Neural crest cell (in vitro differentiated cells): ENCODE measurements at places on chromosomes 12 and 14. TPM values are rescaled to one million over a fixed set of nuclear protein-coding genes. Genes with fewer than 3 reads are reported as not detected.
A peak's percentile ranks its signal among the peaks of the same experiment; 100 is the strongest.

The AICDA gene
- not detected in 2 replicates for total RNA-seq

- peak; percentile 16 for DNase-seq
Observed at GRCh38 chr12:66352197-66352596, 49.9 kb downstream of the HELB start.

DNA sequence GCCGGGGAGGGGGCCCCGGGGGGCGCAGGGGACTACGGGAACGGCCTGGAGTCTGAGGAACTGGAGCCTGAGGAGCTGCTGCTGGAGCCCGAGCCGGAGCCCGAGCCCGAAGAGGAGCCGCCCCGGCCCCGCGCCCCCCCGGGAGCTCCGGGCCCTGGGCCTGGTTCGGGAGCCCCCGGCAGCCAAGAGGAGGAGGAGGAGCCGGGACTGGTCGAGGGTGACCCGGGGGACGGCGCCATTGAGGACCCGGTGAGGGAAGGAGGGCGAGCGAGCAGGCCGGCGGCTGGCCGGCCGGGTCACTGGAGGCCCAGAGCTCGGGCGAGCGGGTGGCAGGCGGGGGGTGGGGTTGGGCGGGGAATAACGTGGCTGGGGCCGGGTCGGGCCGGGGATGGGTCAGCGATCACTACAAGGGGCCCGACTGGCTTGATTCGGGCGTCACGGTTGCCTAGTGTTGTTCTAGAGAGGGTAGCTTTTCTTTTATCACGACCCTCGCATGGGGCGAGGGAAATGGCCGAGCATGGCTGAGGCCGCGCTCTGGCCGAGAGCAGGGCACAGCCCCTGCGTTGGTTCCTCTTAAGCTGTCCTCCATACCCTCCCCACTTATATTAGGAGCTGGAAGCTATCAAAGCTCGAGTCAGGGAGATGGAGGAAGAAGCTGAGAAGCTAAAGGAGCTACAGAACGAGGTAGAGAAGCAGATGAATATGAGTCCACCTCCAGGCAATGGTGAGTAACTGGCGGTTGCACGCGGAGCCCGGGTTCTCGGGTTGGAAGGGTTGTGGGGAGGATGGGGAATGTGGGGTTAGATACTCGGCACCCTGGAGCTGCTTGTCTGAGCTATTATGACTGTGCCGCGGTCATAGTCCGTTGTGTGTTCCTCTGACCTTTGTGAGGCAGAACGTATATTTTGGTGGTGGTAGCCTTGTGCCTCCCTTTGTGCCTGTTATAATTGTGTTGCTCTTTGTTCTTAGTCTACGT lies 603 bp downstream of the PABPN1 start:
- DNase-seq, result peak; percentile 44

DNA sequence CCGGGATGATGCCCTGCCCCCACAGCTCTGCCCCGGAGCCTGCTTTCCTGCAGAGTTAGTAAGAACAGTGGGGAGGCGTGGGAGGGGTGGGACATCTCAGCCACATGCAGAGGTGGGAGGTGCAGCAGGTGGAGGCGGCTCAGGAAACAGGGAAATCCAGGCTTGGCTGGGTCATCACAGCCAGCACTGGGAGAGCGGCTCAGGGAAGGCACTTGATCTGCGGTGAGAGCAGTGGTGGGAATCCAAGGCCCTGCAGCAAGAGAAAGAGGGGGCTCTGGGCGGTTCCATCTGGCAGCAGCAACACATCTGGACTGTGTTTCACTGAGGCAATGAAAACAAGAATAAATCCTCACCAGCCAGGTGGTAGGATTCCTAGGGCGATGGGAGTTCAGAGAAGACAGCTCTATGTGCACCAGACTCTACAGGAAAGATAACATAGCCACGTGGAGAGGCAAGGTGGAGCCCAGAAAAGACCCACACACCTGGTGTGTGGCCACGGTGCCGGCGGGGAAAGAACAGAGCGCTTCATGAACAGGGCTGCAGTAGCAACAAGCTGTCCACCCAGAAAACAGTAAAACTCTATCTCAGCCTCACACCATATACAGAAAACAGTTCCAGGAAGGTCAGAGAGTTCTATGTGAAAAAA lies 57.6 kb downstream of the CCDC85C start:
- no peak for DNase-seq

The RNASE3 gene
- total RNA-seq, result not detected in 2 replicates

- no peak for DNase-seq
Observed at GRCh38 chr14:84468153-84468552, 1061.8 kb upstream of the FLRT2 start.

- no peak for DNase-seq
Observed at GRCh38 chr12:115407723-115408122, 723.7 kb upstream of the TBX3 start.

DNA sequence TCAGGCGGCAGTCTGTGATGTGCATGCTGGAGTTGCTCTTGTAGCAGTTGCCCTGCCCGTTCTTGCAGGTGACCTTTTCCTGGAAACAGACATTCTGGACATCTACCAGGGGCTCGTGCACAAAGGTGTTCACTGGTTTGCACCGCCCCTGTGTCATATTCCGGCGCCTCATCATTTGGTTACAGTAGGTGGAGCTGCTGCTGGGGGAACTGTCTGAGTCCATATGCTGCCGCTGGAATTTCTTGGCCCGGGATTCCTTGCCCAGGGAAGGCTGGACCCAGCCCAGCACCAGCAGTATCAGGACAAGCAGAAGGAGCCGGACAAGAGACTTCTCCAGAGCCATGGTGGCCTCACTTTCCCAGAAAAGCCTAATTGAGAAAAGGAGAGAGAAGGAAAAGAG lies 918 bp downstream of the RNASE1 start:
- no peak for DNase-seq

The PTPRB gene
- total RNA-seq, result 0.59 and 0.93 TPM in 2 replicates

- DNase-seq, result no peak
Observed at GRCh38 chr12:9741726-9742125, 8.8 kb upstream of the CLECL1 start.

GRCh38 chr12:1924996-1925683 lies 6.7 kb upstream of the CACNA2D4 start:
- DNase-seq, result no peak

The SLC25A21 gene
- 2.2 and 4.2 TPM in 2 replicates for total RNA-seq

The TPPP2 gene
- not detected in 2 replicates for total RNA-seq

The IFNG gene
- not detected in 2 replicates for total RNA-seq

DNA sequence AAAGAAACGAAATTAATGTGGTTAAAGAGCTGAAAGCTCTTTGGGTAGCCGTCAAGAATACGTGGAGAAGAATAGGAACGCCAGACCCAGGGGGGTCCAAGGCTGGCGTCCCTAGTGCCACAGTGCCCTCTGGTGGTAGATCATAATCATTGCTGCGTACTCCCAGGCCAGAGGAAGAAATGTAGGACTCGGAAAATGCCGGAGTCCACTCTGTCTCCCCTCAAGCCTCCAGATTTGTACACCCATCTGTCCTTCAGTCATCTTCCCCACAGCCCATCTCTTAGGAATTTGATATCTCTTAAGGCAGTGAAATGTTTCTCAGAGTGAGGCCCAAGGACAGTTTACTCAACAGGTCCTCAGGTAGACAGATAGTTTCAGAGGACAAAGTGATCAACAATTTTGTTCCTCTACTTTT lies 25.4 kb upstream of the PLEKHG6 start:
- DNase-seq, result peak; percentile 81

DNA sequence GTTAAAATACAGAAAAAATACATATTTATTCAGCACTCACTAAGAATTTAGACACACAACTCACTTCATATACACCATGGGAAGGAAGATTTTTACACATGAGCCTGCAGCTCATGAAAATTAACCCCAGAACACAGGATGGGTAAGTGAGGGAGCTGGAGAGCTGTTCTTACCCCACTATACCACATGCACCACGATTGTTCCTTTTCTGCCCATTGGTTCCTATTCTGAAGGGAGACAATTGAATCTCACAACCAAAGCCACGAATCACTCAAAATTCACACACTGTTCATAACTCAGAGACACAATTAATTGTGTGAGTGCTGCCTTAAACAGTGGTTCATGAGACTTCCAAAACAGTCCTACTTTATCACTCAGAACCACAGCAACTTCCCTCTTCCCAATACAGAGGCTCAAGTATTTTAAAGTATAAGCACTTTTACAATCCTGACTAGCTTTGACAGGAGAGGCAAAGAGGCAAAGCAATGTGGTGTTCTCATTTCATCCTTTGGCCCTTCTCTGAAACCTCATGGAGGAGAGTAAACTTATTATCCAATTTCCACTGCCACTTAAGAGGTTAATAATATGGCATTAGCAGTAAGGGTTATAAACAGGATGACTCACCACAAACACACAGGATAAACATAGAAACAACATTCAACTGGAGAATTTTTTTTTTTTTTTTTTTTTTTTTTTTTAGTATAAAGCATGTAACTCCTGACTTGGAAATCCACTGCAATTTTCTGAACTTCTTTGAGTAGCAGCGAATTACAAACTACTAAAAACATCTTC lies 59.5 kb downstream of the ITPR2 start:
- DNase-seq, result no peak

GRCh38 chr12:51677284-51677968 lies 86.4 kb downstream of the SCN8A start:
- DNase-seq, result no peak

The RTN1 gene
- total RNA-seq, result 14.9 and 18.0 TPM in 2 replicates

DNA sequence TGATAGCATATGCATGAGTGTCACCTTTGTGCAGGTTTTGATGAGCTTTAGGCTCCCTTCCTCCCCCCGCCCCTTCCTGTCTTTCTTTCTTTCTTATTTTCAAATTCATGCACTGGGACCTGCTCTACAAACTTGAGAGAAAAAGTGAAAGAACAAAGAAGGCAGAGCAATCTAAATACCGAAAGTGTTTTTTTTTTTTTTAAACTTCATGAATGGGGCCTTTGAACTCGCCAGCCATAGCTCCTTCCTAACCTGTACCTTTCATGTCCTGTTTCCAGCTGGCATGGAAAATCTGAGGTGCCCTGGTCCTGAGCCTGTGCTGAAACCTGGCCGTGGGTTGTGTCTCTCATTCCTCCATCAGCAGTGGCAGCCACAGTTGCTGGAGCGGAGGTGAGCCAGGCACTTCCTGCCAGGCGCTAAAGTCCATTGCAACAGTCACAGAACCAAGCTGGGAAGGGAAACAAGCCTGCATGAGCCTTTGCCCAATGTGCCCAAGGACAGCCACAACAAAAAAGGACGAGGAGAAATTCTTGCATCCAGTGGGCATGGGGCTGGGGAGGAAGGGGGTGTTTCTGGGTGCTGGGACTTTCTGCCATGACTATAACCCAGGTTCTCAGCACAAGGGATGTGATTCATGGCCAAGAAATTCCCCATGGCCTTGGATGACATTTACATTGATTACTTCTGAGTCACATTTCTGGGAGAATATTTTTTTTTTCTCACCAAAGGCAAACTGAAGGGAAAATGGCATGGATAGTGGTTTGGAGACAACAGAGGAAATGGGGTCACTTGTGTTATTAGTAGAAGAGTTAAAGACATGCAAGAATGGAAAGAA lies 102.7 kb downstream of the TMEM30B start:
- no peak for DNase-seq

DNA sequence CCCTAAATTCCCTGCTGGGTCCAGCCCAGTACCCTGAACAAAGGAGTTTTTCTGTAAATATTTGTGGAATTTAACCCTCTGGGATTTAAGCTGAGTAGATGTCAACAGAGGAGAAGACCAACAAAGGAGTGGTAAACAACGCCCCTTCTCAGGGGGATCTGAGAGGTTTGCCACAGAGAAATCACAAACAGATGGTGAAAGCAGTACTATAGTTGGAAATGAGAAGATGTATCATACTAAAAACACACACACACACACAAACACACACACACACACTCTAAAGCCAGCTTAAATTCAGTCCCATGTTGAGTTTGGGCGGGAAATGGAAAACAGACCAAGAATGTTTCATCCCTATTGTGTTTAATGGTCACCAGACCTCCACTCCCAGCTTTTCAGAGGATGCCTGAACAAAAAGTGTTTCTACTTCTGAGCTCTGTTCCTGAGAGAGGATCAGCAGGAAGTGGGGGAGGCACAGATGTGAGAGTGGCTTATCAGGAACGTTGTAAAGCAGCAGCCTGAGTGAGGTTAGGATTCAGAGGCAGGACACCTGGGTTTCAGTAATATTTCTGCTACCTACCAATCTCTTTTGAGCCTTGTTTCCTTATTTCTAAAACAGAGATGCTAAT lies 3.2 kb downstream of the BIN2 start:
- peak; percentile 8 for DNase-seq

DNA sequence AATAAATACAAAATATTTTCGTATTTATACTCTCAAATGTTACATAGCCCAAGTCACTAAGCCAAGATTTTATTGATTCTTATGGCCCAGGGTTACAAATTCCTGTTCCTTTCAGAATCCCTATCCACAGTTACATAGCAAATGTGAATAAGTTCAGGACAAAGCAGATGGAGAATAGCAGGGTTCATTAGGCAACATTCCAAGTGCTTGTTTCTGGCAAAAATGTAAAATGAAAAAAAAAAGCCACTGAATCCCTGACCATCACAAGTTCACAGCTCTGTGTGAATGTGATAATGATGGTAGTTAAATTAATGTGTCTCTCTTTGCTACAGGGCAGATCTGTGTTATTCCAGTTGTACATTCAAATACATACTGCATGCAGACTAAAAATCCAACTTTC lies 74.6 kb downstream of the KCNC2 start:
- DNase-seq, result no peak

DNA sequence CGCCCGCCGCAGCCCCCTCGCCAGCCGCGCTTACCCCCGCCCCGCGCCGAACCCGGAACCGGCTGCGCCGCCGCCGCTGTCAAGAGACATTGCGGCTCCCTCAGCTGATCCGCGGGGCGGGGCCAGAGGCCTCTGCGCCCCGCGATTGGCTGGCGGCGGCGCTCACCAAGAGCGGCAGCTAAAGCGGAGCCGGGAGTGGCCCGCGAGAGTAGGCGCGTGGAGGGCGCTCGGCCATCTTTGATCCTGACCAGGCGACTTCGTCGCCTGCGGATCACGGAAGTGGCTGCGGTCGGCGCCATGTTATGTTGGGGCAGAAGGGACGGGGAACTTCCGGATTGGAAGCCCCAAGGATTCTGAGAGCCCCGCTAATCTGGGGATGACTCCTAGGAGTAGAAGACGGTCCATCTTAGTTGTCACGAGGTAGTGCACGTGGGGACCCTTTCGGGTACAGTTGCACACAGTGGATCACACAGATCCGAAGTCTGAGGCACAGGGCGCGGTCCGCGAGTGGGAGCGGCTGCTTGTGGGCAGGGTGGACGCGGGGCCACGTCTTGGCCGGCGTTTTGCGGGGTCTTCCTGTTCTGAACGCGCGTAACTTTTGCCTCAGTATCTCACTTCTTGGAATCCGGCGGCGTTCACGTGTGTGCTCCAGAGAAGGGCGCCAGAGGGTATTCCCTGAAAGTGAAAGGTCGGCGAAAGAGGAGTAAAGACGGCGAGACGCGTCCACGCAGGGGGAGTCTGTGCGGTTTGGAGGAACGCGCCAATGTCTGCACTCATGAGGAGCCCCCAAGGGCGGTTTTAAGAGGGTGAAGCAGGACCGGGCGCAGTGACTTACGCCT lies at the start of gene CHFR:
TSS of gene CHFR (minus strand) at position 93 of the 839 bp plus-strand sequence. CDS start 277 bp downstream, outside the sequence.
- peak; percentile 85 for DNase-seq

DNA sequence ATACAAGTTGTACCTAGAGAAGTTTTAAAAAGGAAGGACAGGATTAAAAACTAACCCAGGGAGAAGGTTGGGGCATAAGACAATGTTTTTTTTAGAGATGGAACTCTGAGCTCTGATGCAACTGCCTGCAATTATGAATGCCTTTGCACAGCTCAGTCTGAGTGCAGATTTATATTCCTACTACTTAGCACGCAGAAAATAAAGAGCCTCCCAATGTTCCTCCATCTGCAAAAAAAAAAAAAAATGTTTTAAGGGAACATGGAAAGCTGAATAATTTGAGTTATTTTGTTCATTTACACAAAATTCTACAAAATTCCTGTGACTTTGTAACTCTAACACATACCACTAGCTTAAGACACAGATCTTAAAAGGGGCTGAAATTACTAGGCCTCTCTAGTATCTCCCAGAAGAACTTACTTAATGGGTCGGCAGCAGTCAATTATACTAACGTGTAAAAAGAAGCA lies 15.7 kb downstream of the CLIP1 start:
- DNase-seq, result no peak
